Naive B cell (primary cell): ENCODE measurements at places on chromosomes 4 and X. TPM values are rescaled to one million over a fixed set of nuclear protein-coding genes. Genes with fewer than 3 reads are reported as not detected.

- DNase-seq = no peak
Measured at GRCh38 chr4:126318376-126318775, 1003.6 kb downstream of the FAT4 start.

DNA sequence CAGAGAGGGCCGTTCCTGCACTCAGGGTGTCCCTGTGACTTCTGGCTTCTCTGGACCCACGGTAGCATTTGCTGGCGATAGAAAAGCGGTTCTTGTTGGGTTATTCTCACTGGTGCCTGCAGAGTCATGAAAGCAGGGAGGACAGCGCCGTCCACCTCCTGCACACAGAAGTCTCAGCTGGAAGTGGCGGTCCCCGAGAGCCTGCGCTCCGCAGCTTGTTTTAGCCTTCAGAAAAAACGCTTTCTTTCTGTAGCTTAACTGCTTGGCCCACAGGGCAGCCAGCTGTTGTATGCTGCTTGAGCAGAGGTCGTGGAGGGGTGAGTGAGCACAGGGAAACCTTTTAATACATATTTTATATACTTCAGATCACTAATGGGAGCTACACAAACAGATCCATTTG lies 400.7 kb upstream of the FAT1 start:
- DNase-seq = no peak

MAGEA11 gene
- not detected for polyA plus RNA-seq

KLHL4 gene
- not detected for polyA plus RNA-seq

LYAR gene
- 14.1 TPM for polyA plus RNA-seq

ETDB gene
- not detected for polyA plus RNA-seq

EBP gene
- 64.1 TPM for polyA plus RNA-seq

ENPP6 gene
- not detected for polyA plus RNA-seq

SMR3A gene
- not detected for polyA plus RNA-seq

GUCY1B1 gene
- 0.38 TPM for polyA plus RNA-seq
